ENCODE measurements at places on chromosomes 6 and 20.
A peak's percentile ranks its signal among the peaks of the same experiment; 100 is the strongest.

DNA sequence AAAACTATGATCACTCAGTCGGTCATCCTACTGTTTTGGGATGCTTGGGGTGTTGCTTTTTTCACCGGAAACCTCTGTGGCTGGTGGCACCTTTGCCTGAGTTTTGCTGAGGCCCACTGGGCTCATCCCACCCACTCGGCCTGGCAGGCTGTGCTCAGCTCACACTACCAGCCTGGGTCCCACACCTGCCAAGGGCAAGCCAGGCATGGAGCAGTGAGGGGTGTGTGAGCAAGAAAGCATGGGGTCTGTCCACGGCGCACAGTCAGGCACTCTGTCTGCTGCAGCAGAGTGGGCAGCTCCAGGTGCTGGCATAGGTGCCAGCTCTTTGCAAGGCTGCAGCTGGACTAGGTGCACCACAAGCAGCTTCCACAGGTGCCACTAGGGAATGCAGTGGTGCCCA is 91.7 kb downstream of the TBXT start:
- no peak for DNase-seq

- DNase-seq = no peak
Observed at GRCh38 chr6:68901044-68901443, 266.0 kb downstream of the ADGRB3 start.

DNA sequence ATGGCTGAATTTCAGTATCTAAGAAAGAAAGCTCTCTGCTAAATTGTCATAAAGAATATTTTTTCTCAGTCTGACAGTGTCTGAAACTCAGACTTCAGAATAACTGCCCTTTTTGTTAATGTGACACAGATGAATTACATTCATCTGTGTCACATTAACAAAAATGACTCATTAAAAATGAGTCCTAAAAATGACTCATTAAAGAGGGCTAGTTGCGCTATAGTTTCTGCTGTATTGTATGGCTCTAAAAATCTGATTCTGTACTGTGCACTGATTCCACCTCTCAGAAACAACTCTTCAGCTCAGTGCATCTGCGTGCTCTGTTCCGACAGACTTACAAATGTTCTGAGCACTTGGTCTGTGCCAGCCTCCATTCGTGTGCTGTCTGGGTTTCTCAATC is 15.0 kb downstream of the RNF114 start:
- DNase-seq = no peak

DNA sequence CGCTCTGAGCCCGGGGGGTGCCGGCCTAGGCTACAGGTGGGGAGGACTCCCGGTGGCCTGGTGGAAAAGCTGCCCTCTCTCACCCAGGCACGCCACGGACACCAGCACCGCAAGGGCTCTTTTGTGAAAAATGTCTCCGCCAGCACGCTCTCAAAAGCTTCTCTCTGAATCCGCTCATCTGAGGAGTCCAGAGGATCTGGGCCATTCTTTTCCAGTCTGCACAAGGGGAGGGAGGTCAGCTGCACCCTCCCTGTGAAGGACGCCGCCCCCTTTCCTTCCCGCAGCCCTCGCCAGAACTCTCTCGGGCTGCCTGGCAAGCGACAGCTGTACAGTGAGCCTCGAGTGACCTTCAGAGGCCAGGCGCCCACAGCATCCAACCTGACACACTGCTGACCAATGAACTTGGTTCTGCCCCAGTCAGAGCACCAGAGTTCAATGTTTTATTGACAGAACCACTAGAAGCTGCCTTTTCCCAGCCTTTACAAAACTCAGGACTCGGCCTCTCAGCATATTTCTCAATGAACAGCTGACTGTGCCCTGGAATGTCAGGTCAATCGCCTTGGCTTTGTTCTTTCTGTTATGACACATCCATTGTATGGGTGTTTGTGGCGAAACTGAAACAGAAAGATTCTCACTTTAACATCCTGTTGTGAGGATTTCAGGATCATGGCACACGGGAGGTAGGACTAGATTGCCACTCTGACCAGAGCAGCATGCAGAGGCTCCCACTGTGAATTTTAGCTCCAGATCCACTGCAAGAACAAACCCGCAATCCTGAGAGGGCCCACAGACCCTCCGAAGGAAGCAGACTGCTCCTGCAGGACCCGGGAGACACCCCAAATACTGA is 26.7 kb downstream of the SERPINB9 start:
- DNase-seq = peak; percentile 75

GRCh38 chr20:34540596-34541263 is 17.8 kb upstream of the MAP1LC3A start:
- no peak for DNase-seq

DNA sequence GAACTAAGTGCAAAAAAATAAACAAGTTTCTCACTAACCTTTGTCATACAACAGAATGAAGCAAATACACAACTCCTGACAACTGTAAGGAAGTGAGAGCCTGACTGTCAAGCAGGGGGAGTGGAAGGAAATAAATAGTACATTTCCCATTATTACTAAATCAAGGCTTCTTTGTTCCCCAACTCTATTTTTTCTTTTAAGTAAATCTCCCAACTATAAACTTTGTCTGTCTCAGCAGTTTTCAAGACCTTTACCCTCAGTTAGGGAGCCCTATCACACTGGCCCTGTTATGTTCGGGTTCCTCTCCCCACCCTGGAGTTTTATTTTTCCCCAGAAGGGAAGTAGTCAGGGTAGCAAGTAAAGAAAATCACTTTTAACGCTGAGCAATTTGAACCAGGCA is 24.1 kb upstream of the IPCEF1 start:
- no peak for DNase-seq

GRCh38 chr6:160882006-160882405 is 109.6 kb upstream of the MAP3K4 start:
- DNase-seq = no peak

- no peak for DNase-seq
Observed at GRCh38 chr6:148544421-148544820, 201.8 kb downstream of the SASH1 start.

DNA sequence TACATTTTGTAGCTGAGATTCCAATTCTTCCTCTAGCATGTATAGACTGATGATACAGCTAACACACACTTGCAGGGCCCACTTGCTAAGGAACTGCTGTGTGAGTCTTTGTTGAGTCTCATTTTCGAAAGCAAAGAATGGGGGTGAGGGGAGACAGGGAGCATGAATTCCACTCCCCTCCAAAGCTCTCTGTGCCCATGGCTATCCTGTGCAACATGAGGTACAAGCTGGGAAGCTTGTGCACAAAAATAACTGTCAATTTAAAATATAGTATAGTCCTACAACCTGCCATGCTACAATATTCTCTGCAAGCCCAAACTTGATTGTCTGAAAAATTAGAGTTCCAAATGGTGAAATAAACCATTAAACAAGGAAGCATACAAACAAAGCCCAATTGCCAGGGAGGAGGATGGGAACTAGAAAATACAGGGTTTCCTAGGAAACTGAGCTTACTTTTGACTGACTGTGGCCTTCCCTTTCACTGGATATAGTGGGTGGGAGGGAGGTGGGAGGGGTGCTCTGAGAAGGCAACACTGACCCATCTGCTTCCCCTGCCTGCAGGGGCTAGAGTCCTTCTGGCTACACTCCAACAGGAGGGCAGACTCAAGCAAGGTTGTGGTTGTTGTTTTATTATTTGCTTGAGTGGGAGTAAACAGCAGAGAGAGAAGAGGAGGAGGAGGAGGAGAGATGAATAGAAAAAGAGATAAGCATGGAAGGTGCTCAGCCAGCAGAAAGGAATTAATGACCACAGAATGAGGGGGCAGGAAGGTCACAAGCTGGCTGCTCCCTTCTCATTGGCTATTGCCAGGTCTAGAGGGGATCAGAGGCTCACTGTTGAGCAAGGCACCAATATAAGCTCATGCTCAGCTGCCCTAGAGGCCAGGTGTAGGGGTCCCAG is 84.6 kb downstream of the FYN start:
- no peak for DNase-seq

DNA sequence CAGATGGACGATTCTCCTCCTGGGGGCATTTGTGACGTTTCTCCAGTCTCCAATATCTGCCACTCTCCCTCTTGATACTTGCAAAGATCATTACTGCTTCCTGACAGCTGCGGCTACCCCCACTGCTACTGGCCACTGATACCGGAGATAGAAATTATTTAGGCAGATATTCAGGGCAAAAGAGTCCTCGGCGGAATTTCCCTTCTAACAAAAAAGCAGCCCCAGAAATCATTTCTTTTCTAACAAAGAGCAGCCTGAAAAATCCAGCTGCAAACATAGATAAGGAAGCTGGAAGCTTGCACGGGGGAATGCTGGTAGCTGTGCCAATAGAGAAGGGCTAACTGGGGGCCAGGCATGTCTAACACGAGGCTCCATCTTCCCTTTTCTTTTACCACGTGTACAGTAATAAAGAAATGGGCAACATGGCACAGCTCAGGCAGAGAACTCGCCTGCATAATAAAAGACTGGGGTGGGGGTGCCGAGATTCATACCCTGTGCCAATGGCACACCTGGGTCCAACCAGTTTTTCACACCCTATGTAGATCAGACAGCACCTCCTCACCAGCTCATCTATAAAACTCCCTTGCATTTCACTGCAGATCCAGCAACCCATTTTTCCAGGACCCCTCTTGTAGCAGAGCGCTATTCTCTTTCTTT is 6.1 kb downstream of the TP53RK start:
- no peak for DNase-seq

DNA sequence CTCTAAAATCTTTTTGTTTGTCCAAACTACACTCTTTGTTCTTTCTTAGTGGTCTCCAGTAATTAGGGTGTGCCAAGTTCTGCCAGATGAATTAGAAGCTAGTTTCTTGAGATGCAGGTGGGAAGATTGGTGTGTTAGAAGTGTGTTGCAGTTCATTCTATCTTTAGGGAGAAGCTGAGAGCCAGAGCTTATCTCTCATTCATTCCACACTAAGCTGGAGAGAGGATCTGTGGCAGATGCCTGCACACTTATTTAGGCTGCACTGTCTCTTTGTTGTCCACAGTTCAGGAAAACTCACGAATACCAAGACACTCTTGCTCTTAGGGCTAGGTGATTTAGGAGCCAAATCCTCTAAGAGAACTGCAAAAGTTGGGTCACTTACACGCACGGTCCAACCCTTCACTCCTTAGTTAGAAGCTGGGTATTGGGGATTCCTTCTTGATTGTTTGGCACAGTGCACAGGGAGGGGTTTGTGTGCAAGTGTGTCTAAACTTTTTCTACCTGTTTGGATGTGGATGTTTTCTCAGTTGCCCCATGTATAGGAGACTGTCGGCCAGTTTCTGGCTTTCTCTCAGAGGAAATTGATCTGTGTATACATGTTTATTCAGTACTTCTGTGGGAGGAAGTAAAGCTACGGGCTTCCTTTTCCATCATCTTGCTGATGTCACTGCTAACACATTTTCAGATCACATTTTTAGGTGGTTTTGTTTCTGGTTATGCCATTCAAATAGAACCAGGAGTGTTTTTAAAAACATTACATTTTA is 49.5 kb downstream of the SMAP1 start:
- DNase-seq = no peak

- DNase-seq = peak; percentile 39
Observed at GRCh38 chr6:105994118-105994590, 92.0 kb upstream of the PRDM1 start.

GRCh38 chr6:208364-208763 is 83.9 kb upstream of the DUSP22 start:
- no peak for DNase-seq

DNA sequence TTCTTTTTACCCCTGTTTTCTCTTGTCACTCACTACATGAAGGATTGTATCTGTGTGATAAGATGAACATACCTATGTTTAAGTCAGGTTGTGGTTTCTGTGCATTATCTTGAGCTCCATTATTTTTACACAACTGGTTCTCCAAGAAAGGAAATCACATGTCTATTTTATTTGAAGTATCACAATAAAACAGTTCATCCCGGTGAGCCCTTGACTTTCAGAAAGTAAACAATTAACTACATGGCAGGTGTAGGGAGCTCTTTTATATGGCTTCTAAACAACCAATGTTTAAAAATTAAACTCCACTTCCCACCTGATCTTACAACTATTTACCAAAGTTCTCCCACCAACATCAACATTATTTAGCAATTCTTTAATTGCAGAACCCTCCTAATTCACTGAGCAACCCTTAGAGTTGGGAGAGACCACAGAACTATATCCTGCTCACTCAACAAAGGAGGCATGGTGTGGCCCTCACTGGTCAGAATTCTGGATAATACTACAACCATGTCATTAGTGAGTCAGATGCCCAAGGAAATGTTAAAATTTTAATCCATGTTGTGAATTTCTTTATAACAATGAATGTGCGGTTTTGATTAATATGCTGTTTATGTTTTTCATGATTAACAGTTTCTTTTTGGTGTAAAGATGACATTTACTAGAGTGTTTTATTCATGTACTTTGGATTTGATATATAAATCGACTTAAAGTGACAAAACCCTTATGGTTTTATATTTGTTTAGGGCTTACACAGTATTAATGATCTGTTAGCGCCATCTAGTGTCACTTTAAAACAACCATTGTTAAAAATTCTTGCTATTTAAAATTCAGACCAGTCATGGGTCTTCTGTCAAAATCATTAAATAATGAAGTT is 50.0 kb upstream of the SCGN start:
- DNase-seq = peak; percentile 72

DNA sequence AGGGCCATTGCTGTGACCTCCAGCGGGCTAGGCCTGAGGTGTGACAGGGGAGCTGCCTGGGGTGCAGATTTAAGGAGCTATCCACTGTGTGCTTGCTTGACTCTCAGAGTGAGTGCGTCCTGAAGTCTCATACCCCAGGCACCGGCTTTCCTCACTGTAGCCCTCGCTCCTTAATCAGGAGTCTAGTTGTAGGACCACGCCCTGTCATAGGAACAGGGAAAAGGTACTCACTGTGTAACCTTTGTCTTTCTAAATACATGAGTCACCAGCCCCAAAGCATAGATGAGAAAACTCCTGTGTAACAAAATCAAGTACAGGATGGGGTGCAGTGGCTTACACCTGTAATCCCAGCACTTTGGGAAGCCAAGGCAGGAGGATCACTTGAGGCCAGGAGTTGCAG is 141.7 kb downstream of the TMEM242 start:
- peak; percentile 64 for DNase-seq

DNA sequence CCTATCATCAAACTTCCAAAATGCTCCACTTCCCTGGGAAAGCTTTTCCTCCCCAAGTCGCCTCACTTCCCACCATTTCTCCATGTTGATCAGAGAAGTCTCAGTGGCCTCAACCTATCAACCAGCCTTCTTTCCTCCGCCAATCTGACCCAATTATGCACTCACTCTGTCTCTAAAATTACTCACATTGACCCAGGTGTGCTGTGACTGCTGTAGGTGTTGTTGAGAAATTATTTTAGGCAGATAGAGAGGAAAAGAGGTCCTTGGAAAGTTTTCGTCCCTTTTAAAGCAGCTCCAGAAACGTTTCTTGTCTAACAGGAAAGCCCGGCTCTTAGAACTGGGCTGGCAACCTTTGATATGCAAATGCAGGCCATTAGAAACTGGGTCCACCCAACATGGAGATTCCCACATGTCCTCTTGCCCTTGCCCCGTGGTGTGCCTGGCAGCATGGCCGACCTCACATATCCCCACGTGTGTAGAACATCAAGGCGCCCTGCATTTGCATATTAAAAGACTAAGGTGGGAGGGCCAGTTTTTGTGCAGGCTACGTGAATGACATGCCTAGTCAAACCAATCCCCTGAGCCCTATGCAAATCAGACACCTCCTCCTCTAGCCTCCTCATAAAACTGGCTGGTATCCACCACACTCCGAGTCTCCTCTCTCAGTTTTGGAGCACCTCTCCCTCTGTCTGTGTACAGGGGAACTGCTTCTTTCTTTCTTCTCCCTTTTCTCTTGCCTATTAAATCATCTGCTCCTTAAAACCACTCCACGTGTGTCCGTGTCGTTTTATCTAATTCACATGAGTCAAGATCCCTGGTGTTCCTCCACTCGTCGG is 12.9 kb downstream of the IPCEF1 start:
- DNase-seq = peak; percentile 46
